Heart right ventricle (tissue), 16 donors: ENCODE measurements at places on chromosomes 12 and 14. TPM values are rescaled to one million over a fixed set of nuclear protein-coding genes. Genes with fewer than 3 reads are reported as not detected.

Gene KRT83
- total RNA-seq = not detected

Gene TNFRSF1A
- 39.6 TPM for total RNA-seq

Gene DIO2
- 15.2 TPM for total RNA-seq

Gene HNF1A
- not detected for total RNA-seq

Gene SDSL
- 23.4 TPM for total RNA-seq

Gene MYF5
- total RNA-seq = not detected

Gene KRT5
- not detected for total RNA-seq

Gene SYNE2
- 88.5 TPM for total RNA-seq

Gene PTPRQ
- total RNA-seq = 0.51 TPM

Gene ZNF605
- total RNA-seq = 10.9 TPM

Gene KRT75
- not detected for total RNA-seq

Gene SLC7A7
- 5.5 TPM for total RNA-seq

Gene NYNRIN
- 6.4 TPM for total RNA-seq

Gene LIN7A
- 9.2 TPM for total RNA-seq

Gene TTC5
- 11.4 TPM for total RNA-seq
